H9 (cell line): ENCODE measurements at places on chromosomes 2 and 18. TPM values are rescaled to one million over a fixed set of nuclear protein-coding genes. Genes with fewer than 3 reads are reported as not detected.

Gene PAPOLG
- 19.2 and 21.1 TPM in 2 replicates for total RNA-seq

Gene CYBRD1
- 3.6 and 5.4 TPM in 2 replicates for total RNA-seq

Gene MC2R
- not detected in 2 replicates for total RNA-seq

GRCh38 chr2:44450806-44451205 lies 89.1 kb downstream of the CAMKMT start:
- no peak overlapping the region for H3K4me3 ChIP-seq
- DNase-seq: no peak
- no peaks in the 10 kb centered on the region for H3K27me3 ChIP-seq
- H3K4me1 ChIP-seq: peaks cover 2% of the 10 kb centered on the region; the same call in 1 of the 2 replicates

- H3K36me3 ChIP-seq: peaks cover 33% of the 10 kb centered on the region
- H3K27ac ChIP-seq: no peak overlapping the region
- H3K27me3 ChIP-seq: no peaks in the 10 kb centered on the region
- no peak overlapping the region for H3K4me3 ChIP-seq
Measured at GRCh38 chr2:131148426-131148825, 43.3 kb downstream of the PLEKHB2 start.

DNA sequence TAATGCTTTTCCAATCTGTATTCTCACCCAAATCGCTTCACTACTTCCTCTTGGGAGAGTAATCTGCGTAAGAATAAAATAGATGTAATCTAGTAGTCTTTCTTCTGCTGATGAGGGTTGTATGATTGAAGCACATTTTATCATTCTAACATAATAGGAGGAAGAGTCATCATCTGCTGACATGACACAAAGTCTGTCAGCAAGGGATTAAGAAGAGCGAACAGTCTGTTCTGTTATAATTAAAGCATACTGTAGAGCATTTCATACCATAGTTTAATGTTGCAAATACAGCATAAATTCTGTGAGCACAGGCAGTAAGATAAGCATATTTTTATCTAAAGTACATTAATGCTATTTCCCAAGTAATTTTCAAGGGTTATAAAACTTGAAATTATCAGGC lies 10.4 kb downstream of the SLC25A52 start:
- H3K36me3 ChIP-seq: no peaks in the 10 kb centered on the region
- H3K27ac ChIP-seq: no peak overlapping the region
- H3K4me1 ChIP-seq: no peaks in the 10 kb centered on the region
- no peaks in the 10 kb centered on the region for H3K27me3 ChIP-seq
- DNase-seq: no peak

GRCh38 chr2:88724643-88725332 lies 33.3 kb downstream of the RPIA start:
- H3K27ac ChIP-seq: no peak overlapping the region
- H3K4me3 ChIP-seq: no peak overlapping the region
- DNase-seq: no peak

DNA sequence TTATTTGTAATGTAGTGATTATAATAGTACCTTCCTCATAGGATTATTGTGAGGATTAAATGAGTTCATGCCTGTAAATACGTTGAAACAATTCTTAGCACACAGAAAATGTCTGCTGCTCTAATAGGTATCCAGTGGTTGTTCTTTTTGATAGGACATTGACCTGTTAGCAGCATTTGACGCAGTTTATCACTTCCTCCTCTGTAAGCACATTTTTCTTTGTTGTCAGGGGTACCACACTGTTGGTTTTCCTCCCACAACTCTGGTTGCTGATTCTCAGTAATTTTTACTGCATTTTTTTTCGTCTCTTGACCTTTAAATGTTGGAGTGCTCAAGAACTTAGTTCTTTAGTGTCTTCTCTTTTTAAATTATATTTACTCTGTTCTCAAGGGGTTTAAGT lies 15.4 kb downstream of the PPM1B start:
- H3K27me3 ChIP-seq: no peaks in the 10 kb centered on the region
- no peak overlapping the region for H3K4me3 ChIP-seq
- no peak overlapping the region for H3K27ac ChIP-seq
- DNase-seq: no peak
- peaks cover 44% of the 10 kb centered on the region for H3K36me3 ChIP-seq

- H3K27ac ChIP-seq: no peak overlapping the region
- no peak for DNase-seq
- H3K4me3 ChIP-seq: no peak overlapping the region
- peaks cover 31% of the 10 kb centered on the region for H3K36me3 ChIP-seq
- no peaks in the 10 kb centered on the region; the same call in 1 of the 2 replicates for H3K4me1 ChIP-seq
Measured at GRCh38 chr2:112488201-112488600, 6.2 kb downstream of the TTL start.

- no peaks in the 10 kb centered on the region for H3K27me3 ChIP-seq
- no peak for DNase-seq
- H3K36me3 ChIP-seq: no peaks in the 10 kb centered on the region
- no peak overlapping the region for H3K4me3 ChIP-seq
- H3K27ac ChIP-seq: no peak overlapping the region
Measured at GRCh38 chr2:155830817-155831579, 501.5 kb downstream of the NR4A2 start.
